ENCODE measurements at places on chromosomes 5 and 9.

DNA sequence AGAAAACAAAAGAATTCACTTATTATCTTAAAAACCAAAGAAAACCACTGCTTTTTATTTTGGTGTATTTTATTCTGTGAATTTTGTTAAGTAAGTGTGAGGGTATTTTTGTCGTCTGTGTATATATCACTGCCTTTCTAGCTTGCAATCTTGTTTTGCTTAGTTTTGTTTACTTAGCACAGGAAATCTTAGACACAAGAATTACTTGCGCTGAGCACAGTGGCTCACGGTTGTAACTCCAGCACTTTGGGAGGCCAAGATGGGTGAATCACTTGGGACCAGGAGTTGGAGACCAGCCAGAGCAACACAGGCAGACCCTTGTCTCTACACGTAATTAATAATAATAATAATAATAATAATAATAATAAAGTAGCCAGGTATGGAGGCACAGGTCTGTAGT lies 230.3 kb downstream of the PAPPA start:
- DNase-seq: no peak
- H3K27ac ChIP-seq: no peak overlapping the region
- H3K36me3 ChIP-seq: no peaks in the 10 kb centered on the region
- no peaks in the 10 kb centered on the region for H3K27me3 ChIP-seq
- H3K4me1 ChIP-seq: no peaks in the 10 kb centered on the region

- H3K27me3 ChIP-seq: no peaks in the 10 kb centered on the region
- no peak overlapping the region for H3K4me3 ChIP-seq
- DNase-seq: no peak
- no peak overlapping the region for H3K27ac ChIP-seq
- H3K36me3 ChIP-seq: no peaks in the 10 kb centered on the region
- no peaks in the 10 kb centered on the region for H3K4me1 ChIP-seq
Observed at GRCh38 chr5:168086104-168086610, 205.3 kb upstream of the WWC1 start.

DNA sequence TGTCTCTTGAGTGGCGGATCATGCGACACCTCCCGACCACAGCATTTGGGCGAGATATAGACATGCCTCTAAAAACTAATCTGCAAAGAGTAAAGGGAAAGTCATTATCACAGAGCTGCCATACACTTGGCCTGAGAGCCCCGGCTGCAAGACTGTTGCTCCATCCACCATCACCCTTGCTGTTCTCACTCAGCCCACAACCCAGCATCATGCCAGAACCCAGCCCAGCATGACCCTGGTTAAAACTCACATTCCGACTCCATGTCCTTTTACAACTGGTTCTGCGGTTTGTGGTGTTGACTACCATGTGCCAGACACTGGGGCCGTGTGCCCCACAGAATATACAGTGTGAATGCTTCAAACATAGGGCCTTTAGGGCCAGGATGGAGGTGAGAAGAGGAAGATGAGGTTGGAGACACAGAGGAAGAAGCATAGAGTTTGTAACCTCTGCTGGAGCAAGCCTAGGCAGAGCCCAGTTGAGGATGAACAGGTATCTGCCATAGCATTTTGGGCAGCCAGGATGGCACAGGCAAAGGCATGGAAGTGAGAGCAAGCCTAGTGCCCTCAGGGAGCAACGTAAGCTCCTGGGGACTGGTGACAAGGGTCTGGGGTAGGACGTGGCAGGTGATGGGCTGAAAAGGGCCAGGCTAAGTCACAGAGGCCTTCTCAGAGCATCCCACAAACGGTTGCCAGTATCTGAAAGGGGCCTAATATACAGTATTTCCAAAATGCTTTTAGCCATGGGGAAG lies 37.5 kb upstream of the SMU1 start:
- no peak overlapping the region for H3K27ac ChIP-seq
- H3K36me3 ChIP-seq: peaks cover 17% of the 10 kb centered on the region
- no peaks in the 10 kb centered on the region for H3K4me1 ChIP-seq
- H3K4me3 ChIP-seq: no peak overlapping the region
- no peaks in the 10 kb centered on the region for H3K27me3 ChIP-seq

- no peaks in the 10 kb centered on the region for H3K36me3 ChIP-seq
- no peaks in the 10 kb centered on the region for H3K4me1 ChIP-seq
- peaks cover 35% of the 10 kb centered on the region for H3K27me3 ChIP-seq
Observed at GRCh38 chr5:113692891-113693457, 179.5 kb downstream of the YTHDC2 start.
